ENCODE measurements at places on chromosomes 7 and 10. TPM values are rescaled to one million over a fixed set of nuclear protein-coding genes. Genes with fewer than 3 reads are reported as not detected.

- no peak for DNase-seq
Measured at GRCh38 chr10:115171392-115171960, 78.3 kb downstream of the ATRNL1 start.

Gene CPA2
- total RNA-seq: not detected

GRCh38 chr7:107891636-107892366 is 818 bp downstream of the DLD start:
- DNase-seq: no peak

DNA sequence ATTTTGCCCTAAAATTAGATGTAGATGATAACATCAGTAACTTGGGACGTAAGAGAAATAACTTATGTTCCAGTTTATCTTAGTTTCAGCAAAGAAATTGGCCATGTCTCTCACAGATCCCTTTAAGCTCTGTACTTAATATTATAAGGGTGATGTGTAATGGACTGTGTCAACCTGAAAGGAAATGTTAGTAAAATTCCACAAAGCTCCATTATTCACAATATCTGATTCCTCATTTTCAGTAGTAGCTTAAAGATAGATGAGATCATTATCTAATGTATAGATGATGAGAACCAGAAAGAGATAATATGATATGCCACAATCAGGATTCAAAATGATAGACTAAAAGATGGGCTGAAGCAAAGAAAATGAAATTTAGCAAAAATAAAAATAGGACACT is 316.8 kb upstream of the CHRM2 start:
- no peak for DNase-seq

- DNase-seq: no peak
Measured at GRCh38 chr7:132097550-132098134, 478.6 kb downstream of the PLXNA4 start.

DNA sequence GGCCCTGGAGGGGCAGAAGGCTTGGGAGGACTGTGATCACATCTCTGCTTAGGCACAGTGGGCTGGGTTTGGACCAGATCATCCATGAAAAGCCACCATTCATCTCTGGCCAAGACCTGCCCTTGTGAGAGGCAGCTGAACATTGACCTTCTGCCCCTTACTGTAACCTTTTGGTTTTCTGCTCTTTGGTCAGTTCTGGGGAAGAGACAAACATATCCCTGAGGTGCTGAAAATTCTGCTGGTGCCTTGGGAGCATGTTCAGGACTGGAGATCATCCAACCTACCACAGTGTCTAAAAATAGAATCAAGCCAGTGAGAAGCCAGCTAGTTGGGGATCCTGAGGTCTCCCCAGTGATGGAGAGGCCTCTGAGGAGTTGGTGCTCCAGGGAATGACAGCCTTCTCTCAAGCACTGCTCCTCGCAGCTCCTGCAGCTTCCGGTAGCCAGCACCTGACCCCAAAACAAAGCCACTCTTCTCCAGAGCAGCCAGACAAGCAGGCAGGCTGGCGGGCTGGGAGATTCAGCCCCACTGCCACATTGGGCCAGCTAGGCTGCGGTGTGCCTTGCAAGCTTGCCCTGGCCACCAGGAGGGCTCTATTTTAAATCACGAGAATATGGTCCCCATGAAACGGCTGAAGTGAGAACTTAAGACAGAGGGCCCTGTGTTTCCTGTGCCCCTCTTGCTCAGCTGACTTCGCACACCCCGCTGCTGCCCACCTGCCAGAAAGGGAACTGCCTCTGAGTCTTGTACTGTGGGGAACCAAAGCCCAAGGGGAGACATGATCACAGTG is 37.8 kb upstream of the UBE2H start:
- DNase-seq: no peak

- DNase-seq: no peak
Measured at GRCh38 chr10:132477066-132477397, 60.6 kb upstream of the INPP5A start.

DNA sequence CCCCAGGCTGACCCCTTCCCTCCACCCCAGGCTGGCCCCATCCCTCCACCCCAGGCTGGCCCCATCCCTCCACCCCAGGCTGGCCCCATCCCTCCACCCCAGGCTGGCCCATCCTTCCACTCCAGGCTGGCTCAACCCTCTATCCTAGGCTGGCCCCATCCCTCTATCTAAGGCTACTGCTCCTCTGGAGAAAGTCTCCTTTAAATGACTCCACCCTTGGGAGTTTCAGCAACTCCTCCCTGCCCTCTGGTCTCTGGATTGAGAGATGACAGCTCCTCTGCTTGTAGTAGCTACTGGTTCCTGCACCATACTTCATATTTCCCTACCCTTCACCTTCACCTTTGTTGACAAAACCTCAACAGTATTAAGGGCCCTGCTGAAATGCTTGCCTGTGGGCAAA is 8.5 kb downstream of the PRLHR start:
- DNase-seq: no peak

DNA sequence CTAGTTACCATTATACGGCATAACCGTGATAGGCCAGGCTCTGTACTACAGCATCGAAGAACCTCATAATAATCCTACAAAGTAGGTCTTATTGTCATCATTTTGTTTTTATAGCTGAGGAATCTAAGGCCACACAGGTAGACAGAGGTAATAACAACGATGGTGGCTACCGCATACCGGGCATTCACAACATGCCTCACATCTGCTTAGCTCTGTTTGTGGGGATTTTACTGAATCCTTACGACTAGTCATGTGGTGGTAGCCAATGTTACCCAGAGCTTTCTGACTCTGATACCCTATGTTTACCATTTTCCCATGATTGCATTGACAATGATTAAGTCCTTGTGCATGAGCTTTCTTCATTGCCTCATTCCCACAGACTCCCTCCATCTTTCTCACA is 269.4 kb downstream of the TCF7L2 start:
- DNase-seq: peak; percentile 91

GRCh38 chr7:41520445-41520844 is 182.4 kb downstream of the INHBA start:
- no peak for DNase-seq

Gene LIPF
- total RNA-seq: not detected

GRCh38 chr10:44382131-44382858 is 2.6 kb downstream of the CXCL12 start:
- no peak for DNase-seq

- DNase-seq: no peak
Measured at GRCh38 chr10:122368502-122369254, 5.8 kb upstream of the PLEKHA1 start.

DNA sequence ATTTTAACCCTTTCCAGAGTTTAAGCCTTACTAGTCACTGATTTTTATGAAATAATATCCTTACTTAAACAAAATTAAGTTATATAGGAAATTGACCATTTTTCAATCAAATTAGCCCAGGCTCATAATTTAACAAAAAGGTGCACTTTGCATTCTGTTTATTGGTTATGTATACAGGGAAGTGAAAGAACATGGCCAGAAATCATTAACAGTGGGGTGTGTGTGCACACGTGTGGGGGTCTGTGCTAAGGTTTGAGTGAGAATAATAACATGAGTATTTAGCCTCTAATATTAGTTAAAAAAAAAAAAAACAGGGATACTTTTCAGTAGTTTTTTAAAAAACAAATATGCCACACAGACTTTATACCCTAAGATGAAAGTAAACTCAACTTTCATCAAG is 510.5 kb upstream of the PFKP start:
- no peak for DNase-seq

GRCh38 chr10:69769395-69769992 is 32.2 kb upstream of the COL13A1 start:
- DNase-seq: peak; percentile 94

GRCh38 chr7:24573554-24574338 is 494 bp downstream of the PALS2 start:
- DNase-seq: peak; percentile 56

- DNase-seq: no peak
Measured at GRCh38 chr10:12098966-12099365, 30.2 kb downstream of the DHTKD1 start.

DNA sequence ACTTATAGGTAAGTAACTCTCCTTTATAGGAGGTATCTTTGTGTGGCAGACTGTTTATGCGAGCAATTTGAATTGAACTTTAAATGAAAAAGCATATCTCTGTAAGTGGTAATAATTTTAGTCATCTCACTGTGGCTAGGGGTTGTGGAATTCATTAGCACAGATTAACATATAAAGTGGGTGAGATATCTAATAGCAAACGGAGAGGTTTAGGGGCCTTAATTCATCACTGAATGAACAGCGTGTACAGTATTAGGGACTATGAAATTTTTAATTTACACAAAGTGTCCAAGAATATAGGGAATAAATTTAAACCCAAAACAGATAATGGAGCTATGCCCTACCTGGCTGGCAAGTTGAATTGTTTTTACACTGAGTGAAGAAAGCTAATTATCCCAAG is 15.7 kb upstream of the FAM204A start:
- no peak for DNase-seq
